Effector CD4-positive, alpha-beta T cell (primary cell): ENCODE measurements at places on chromosomes 16 and 17.

DNA sequence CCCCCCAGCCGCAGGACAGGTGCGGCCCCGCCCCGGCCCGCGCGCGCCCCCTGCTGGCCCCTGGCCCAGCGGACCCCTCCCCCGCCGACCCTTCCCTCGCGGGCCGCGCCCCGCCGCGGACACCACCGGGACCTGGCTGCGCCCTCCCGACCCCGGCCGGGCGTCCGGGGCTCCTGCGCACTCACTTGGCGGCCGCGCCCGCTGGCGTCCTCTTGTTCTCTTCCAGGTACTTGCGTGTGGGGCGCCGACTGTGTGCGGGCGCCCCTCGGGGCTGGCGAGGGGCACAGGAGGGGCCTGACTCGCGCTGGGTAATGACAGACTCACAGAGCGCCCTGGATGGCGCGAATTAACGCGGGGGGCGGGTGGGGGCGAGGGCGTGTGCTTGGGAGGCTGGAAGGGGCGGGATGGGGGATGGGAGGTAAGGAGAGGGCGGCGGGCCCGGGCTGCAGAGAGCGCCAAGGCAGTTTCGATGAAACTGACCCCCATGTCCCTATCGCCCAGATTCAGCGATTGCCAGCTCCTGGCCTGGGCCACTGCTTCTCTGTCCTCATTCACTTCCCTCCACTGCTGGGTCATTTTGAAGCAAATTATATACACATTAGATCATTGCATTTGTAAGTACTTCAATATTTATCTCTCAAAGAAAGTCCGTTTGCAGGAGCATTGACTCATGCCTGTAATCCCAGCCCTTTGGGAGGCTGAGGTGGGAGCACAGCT lies 445 bp upstream of the DBNDD1 start:
- DNase-seq: peak; percentile 38

GRCh38 chr17:15007147-15007553 lies 258.0 kb downstream of the PMP22 start:
- DNase-seq: no peak

- DNase-seq: no peak
Observed at GRCh38 chr17:6305613-6306360, 129.1 kb downstream of the AIPL1 start.

GRCh38 chr17:78239489-78239931 lies 8.1 kb downstream of the TMEM235 start:
- DNase-seq: no peak

DNA sequence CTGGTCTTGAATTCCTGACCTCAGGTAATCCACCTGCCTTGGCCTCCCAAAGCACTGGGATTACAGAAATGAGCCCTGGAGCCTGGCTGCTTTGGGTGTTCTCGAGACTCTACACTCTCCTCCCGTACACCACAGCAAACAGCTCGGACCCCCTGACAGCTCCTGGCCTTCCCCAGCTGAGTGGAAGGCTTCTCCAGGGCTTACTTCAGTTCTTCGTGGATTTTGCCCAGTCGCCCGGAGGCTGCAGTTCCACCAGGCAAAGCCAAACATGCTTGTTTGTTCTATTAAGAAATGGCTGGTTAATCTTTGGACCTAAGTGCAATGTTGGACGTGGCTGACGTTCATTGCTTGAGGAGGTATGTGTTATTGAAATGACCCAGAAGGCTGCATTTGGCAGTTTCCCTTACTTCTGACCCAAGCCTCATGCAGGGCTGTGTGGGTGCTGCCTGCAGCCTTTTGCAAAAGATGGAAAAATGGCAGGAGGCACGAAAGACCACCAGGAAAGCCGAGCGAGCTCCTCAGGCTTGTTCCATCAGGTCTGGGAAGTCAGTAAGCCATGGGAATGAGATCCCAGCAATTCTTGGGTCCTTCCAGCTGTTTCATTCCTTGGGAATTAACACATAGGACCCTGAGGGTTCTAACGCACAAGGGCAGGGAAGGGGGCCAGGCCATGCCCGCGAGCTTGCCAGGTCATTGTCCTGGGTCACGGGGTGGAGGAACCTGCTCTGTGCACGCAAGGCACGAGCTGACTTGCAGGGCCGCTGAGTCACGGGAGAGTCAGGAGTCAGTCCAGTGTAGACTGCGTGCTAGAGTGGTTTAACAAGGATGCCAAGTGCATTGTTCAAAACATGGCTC lies 23.9 kb upstream of the KLHDC4 start:
- no peak for DNase-seq

DNA sequence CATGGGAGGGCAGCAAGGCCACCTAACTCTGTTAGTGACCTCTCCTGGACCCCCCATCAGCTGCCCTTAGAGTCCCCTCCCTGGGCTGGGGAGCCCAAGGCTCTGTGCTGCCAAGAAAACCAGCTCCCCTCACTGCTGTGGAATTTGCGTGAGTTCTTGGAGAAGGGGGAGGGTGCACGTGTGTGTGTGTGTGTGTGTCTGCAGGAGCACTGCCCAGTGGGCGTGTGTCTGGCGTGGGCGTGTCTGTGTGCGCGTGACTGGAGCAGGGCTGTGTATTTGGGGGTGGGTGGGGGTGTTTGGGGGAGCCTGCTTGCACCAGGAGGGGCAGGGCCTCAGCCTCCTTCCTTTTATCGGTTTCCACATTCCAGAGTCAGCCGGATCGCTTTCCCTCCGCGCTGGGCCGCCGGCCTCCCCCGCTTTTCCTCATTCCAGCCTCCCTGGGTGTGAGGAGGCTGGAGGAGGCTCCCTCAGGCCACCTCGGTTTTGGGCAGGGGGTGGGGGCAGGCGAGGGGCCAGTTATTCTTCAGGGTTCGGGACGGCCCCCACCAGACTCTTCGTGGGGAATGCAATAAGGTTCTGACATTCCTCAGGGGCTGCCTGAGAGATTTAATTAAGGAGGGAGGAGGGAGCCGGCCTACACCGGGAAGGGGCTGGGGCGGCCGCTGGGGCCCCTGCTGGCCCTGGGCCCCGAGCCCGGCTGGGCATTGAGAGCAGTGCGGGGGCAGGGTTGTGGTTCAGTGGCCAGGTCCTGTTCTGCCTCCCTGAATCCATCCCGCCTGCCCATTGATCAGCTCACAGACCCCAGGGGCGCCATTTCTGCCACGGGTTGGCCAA lies 2.5 kb downstream of the VASN start:
- DNase-seq: no peak

- no peak for DNase-seq
Observed at GRCh38 chr16:88370365-88370764, 12.4 kb upstream of the ZNF469 start.

DNA sequence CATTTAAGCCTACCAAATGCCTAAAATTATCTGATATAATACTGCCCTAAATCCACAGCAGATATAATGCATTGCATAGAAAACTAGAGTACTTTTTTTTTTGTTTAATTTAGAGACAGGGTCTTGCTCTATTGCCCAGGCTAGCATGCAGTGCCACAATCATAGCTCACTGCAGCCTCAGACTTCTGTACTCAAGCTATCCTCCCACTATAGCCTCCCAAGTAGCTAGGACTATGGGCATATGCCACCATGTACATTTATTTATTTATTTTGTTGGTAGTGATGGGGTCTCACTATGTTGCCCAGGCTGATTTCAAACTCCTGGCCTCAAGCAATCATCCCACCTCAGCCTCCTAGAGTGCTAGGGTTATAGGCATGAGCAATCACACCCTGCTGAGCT lies 20.0 kb downstream of the BRCA1 start:
- no peak for DNase-seq

GRCh38 chr17:40176754-40177110 lies 538 bp upstream of the RAPGEFL1 start:
- DNase-seq: no peak

- no peak for DNase-seq
Observed at GRCh38 chr16:56608876-56609462, 585 bp downstream of the MT2A start.

DNA sequence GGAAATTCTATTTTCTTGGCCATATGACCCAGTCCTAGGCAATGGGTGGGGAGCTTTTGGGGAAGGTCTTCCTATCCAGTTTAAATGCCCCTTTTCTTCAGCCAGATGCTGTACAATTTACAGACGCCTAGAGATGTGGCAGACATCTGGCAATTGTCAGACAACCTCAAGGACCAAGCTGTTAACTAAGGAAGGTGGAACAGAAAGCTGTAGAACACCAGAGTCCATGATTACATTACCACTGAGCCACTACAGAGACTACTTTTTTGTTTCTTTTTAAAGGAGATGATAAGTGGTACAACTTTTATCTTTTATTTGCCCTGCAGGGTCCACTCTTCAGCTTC lies 21.1 kb upstream of the CORO6 start:
- no peak for DNase-seq

GRCh38 chr17:18925187-18925586 lies 26.8 kb upstream of the SLC5A10 start:
- no peak for DNase-seq

- DNase-seq: no peak
Observed at GRCh38 chr16:15641753-15642556, 999 bp downstream of the MARF1 start.

DNA sequence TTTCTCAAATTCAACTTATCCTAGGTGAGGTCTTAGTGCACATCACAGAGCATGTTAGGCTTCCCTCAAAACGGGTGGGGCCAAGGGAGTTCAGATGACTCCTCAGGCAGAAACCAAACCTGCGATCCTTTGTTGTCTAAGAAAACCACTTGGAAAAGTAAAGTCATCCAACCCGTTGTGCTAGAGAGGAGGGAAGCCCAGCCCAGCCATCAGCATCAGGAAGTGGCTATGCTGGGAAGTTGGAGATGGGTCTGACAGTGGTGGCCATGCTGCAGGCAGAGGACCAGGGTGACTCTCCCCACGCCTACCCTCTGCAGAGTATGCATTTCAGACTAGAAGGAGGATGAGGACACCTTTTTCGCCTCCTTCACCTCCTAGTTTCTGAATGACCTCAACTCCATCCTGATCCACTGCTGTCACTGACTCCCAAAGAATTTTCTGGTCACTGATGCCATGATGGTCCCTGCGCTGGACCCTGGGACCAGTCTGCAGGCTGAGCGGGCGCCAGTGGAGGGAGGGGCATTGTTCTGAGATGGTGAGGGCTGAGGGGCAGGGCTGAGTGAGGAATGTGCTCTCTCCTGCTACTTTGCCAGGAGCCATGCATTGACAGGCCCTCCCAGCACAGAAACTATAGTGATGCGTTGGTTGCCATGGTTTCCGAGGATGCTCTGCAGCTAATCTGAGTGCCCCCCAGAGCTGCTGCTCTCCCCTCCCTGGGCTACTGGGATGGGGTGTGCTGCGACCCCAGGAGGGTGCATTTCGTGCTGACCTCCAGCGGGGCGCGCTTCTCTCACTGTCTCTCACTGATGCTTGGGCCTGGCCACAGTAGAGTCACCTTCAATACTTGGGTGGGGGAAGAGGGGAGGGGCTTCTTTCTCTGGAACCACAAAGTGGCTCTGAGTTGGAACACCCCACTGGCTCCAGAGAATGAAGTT lies 20.4 kb downstream of the ALOX12B start:
- DNase-seq: no peak

- DNase-seq: no peak
Observed at GRCh38 chr16:4692460-4693295, 684 bp upstream of the NUDT16L1 start.

GRCh38 chr16:68447653-68448359 lies 502 bp downstream of the SMPD3 start:
- DNase-seq: peak; percentile 21

DNA sequence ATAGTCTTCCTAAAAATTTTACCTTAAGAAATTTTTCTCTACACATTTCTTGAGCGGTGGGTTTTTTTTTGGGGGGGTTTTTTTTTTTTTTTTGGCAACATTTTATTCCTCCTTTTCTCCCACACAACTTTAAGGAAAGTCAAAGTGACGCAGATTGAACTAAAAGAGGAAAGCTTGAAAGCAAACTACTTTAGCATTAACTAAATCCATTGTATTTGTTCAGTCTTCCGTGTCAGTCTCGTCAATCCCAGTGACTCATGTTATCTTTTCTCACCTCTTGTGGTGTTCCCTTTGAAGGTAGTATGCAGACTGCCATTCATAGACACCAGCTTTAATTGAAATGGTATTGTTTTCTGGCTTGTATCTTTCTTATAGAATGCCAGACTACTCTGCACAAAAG lies 39.3 kb downstream of the TADA2A start:
- DNase-seq: no peak

DNA sequence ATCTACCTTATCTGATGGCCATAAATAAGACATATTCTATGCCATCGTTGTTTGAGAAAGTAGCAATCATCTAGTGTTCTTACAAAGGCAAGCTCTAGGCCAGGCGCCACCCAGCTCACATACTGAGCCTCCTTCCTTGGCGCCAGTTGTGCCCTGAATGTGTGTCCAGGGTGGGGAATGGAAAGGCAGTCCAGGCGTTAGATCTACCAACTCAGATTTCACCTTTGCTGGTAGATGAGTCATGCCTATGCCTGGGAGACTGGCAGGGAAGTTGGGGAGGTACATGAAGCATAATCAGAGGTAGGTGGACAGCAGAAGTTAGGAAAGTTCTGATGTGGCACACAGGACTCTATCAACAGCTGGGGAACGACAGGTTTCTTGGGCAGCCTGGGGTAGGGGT lies 23.6 kb downstream of the SDR42E1 start:
- DNase-seq: no peak
